ENCODE measurements at places on chromosomes 3 and 15.
A peak's percentile ranks its signal among the peaks of the same experiment; 100 is the strongest.

DNA sequence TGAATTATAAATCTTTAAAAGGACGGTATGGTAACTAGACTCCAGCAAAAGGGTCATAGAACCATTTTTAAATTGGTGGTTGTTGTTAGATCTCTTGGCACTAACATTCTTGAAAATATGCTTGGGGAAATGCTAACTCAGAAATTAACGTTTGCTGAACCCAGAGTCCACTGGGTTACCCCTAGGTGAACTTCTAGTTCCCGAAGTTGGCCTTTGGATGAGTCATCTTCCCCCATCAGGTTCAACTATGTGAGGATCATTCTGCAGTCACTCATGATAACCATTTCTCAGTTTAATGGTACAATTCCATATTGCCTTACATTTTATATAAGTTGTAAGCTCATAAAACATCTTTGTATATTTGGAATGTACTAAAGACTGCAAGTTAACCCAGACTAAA, 204.7 kb downstream of the THSD4 start:
- no peak for DNase-seq

DNA sequence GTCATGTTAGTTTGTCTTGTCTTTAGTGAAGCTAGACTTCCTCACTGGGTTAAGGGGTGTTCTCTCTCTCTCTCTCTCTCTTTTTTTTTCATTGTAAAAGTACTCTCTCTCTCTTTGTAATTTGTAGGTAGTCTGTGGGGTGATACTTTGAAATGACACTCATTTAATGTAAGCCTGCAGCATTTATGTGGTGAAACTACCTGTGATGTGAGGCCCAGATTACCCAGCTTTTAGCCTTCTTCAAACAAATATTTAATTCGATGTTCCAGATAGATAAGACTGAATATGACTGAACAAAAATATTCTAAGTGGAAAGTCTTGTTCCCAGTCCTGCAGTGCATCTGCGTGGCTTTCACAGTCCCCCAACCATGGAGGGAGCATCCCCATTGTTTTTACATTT, 49.7 kb downstream of the SQOR start:
- DNase-seq = no peak

DNA sequence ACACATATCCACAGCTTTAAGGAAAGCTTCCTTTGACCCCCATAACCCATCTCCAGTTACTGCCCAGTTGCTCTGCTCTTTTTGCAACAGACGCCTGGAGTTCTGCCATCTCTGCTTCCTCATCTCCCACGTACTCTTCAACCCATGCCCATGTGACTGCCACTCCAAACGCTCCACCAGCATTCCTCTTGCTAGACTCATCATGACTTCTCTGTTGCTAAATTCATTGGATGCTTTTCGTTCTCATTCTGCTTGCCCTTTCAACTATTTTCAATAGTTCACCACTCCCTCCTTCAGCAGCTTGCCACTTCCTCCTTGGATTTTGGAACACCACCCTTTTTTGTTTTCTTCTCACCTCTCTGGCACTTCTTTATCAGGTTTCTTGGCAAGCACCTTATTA, 2.7 kb upstream of the KNSTRN start:
- DNase-seq = peak; percentile 94

DNA sequence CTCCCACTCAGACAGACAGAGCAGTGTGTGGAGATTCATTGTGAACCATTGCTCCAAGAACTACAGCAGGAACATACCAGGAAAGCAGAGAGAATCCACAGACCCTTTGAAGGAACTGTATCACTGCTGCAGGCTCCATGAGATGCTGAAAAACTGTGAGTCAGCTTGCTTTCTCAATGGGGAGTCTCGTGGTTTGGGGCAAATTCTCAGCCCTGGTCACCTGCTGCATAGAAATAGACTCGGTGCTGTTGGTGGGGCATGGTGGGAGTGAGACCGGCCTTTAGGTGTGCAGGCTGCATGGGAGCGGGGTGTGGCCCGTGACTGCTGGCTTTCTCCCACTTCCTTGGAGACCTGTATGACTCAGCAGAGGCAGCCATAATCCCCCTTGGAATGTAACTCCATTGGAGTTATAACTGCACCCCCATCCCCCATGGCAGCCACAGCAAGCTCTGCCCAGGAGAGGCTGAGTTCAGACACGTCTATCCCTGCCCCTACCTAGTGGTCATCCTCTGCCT, 35.6 kb downstream of the ALCAM start:
- DNase-seq = no peak

GRCh38 chr3:85594676-85595075, 635.9 kb downstream of the CADM2 start:
- DNase-seq = no peak

DNA sequence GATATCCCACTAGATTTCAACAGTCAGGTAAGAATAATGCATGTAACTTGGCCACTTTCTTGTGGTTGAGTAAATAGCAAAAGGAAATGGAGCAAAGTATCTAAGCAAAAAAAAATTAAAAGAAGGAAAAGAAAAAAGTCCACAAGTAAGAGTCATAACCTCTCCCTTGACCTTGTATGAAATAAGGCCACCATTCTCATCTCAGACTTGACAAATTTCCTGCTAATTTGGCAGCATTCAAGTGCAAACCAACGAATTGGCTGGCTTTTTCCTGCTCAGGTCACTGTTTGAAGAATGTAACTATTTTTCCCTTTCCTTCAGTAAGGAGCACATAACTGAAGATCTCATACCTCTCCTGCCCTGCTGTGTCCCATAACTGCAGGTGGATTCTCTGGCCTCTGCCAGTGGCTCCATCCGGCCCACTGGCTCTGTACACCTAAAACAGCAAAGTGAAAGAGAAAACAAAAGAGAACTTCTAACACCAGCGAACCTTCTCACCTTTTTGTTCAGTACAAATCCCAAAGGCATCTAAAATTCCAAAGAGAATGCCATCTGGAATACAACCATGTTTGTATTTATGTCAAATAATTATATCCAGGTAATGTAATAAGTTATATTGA, 33.4 kb upstream of the RSL24D1 start:
- DNase-seq = no peak

- no peak for DNase-seq
Measured at GRCh38 chr15:27690290-27690689, 408.8 kb downstream of the OCA2 start.
